ENCODE measurements at places on chromosomes 4 and X.
A peak's percentile ranks its signal among the peaks of the same experiment; 100 is the strongest.

DNA sequence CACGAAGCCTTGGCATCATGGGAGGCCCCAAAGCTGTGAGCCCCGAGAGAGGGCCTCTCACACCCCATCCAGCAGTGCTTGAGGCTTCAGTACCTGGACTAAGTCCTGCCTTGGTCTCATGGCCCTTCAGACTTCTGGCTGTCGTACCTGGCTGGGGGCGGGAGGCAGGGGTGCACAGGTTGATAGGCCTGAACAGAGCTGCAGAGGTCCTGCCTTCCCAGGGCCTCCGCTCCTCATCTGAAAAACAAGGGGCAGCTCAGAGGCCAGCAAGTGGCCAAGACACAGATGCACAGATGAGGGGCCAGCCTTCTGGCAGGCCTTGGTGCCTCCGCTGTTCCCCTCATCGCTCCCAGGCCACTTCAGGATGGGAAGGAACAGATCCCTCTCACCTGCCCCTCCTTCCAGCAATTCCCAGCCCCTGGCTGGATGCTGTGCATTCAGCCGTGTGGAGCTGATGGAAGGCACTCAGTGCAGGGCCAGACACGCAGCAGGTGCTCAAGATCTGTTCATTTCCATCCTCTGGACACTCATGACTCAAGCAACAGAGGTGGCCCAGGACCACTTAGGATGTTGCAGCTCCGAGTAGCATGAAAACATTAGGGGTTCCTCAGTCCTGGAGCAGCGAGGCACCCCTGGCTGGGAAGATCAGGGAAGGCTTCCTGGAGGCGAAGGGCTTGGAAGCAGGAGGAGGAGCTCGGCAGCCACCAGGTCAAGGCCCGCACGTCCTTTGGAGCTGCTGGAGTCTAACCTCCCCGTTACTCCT is 1.4 kb downstream of the ZNF185 start:
- DNase-seq = no peak

DNA sequence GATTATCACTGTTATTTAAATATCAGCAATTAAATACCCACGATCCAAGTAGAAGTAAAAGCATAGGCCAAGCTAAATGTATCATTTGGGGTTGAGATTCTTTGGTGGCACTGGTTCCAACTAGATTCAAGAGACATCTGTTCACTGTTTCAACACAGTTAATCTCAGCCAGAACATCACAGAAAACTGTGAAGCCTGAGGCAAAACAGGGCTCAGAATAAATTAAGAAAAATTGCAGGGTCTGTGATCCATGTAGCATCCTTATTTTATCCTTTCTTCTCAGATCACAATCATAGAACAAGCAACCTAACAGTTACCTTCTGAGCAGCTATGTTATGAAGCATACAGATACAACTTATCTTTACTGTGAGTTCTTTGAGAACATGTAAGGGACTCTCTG is 23.7 kb downstream of the YTHDC1 start:
- no peak for DNase-seq

- no peak for DNase-seq
Observed at GRCh38 chr4:14315129-14315528, 687.2 kb upstream of the CPEB2 start.

- no peak for DNase-seq
Observed at GRCh38 chr4:90118527-90119195, 8.5 kb upstream of the CCSER1 start.

GRCh38 chr4:136183513-136183912 is 1348.8 kb downstream of the PCDH18 start:
- DNase-seq = no peak

DNA sequence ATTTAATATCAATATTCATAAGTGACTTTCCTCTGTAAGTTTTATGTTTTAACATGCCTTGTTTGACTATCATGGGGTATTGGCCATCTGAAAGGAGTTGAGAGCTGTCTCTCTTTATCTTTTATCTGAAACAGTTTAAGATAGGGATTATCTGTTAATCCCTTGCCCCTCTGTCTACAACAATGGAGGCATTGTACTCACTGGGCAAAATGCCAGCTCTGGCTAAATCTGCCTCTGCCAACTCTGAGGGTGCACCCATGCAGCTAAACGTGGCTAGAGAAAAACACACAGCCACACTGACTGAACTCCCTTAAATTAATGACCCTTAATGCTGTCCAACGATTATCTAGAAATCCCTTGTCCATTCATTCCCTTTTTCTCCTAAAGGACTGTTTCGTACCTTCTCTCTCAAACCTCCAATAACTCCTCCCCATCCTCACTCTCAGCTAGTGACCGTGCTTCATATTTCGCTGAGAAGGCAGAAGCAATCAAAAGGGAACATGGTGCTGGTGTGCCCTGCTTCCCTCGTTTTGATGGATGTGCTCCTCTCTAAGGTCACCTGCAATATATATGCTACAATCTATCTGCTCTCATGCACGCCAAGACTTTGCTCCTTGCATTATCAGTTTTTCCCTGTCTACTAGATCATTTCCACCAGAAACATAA is 10.3 kb downstream of the PHKA2 start:
- DNase-seq = peak; percentile 52

GRCh38 chr4:121454251-121454979 is 73.6 kb upstream of the QRFPR start:
- DNase-seq = no peak

DNA sequence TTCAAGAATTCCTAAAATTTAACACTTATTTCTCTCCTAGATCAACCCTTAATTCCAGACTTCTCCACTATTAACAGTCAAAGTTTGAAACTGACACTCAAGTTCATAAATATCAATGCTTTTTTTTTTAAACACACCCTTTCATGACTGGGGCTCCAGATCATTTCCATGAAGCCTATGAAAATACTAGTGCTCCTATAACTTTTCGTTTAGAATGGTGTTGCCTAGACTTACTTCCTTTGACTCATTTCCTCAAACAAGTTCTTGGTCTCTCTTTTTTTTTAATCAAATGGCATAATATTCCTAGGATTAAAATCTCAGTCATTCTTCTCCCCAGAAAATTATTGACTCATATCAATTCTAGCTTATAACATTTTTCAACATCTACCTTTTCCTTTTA is 13.1 kb downstream of the ZMAT1 start:
- no peak for DNase-seq

DNA sequence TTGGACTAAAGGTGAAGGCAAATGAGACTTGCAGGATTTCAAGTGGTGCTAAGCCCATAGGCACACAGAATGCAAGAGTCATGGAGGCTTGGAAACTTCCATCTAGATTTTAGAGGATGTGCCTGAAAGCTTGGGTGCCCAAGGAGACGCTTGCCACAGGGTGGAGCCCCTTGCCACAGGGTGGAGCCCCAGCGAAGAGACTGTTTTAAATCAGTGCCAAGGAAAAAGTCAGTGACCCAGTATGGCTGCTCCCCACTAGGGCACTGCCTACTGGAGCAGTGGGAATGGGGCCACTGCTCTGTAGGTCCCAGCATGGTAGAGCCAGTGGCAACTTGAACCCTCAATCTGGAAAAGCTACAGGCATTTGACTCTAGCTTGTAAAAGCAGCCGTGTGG is 794.2 kb upstream of the LCORL start:
- no peak for DNase-seq

- DNase-seq = no peak
Observed at GRCh38 chr4:154465085-154465484, 26.5 kb downstream of the DCHS2 start.

GRCh38 chr4:42067264-42067663 is 76.9 kb downstream of the SLC30A9 start:
- DNase-seq = no peak

- no peak for DNase-seq
Observed at GRCh38 chrX:133881007-133881406, 104.4 kb downstream of the GPC3 start.

DNA sequence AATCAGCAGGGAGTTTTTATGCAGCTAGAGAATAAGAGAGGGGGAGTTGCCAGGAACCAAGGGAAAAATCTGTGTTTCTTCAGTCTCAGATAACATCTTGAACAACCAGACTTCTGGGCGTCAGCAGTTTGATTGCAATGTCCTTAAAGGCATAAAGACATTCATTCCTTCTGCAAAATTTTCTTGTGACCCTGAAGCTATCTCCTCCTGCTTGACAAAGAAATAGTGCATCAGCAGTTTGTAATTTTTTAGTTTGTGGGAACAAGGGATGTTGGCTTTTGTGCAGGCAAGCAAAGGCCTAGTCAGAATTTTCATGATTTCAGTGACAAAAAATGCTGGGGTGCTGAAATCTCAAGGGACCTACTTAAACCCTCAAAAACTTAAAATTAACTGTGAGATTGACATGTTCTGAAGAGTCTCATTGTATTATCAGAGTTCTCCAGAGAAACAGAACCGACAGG is 125.8 kb upstream of the UNC5C start:
- no peak for DNase-seq

GRCh38 chr4:39384563-39384962 is 18.4 kb upstream of the RFC1 start:
- DNase-seq = no peak

- no peak for DNase-seq
Observed at GRCh38 chrX:149280011-149280410, 225.1 kb downstream of the IDS start.

DNA sequence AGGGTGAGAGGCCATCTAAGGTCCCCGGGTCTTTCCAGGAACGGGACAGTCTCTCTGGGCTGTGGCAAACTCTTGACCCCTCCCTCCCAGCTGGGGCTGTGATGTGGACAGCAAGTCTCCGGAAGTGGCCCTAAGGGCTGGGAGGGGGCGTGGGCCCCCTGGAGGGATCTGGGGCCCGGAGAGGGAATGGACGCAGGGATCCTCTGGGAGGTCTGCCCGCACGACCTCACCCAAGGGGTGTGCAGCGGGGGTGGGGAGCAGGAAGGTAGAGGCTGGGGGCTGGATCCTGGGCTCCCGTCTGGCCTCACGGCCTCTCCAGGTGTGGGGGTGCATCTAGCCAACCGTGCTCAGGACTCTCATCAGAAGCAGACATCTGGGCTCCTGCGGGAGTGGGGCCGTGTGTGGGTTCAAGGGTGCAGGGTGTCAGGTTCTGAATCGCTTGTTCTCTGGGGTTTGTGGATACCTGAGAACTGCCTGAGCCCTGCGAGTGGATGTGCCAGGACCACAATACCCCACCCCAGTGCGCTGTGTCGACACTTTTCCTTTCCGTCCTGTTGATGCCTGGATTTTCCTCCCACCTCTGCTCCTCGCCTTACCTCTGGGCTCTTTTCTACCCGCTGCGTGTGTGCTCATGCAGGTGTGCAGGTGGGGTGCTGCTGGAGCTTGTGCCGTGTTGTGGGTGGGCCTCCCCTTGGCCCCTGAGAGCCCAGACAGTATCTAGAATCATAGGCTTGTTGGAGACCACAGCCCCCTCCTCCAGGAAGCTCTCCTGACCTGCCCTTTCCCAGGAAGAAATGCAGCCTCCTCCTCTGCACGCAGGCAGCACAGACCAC is 915 bp downstream of the CPZ start:
- no peak for DNase-seq

GRCh38 chrX:13112499-13112898 is 68.1 kb upstream of the FAM9C start:
- DNase-seq = no peak

DNA sequence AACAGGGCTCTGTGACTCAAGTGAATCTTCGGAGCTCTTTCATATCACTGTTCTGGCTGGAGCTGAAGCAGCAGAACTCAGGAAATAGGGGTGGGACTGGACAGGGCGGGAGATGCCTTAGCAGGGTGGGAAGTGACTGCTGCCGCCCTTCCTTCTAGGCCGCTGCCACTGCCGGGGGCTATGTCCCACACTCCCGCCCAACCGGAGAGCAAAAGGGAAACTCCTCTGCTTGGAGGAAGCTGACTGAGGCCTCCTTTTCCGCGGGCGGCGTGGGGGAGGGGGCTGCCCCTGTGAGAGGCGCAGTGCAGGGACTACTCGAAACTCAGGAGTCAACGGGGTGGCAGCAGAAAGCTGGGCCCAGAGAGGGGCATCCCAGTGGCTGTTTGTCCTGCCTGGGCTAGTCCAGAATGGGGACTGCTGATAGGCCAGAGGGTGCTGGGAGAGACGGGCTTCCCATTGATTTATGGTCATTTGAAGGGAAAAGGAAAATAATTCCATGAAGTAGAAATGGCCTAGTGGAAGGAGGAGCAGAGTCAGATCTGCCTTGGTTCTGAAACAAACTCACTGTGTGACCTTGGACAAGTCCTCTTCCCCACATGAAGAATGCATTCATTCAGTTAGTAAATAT is 36.9 kb downstream of the STARD8 start:
- DNase-seq = no peak

DNA sequence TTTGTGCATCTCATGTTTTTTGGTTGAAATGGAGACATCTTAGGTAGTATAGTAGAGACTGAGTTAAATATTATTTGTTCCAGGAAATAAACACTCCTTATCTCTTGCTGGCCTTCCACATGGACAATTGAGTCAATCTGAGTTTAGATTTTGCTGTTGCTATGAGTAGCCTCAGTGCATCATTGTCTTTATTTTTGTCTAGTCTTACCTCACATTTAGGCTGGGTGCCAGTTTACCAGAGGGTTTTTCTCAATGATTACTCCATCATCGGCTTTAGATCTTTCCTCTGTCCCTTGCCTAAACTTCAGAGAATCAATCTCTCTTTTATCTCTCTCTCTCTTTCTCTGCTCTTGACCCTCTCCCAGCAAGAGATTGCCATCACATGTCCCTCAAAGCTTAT is 73.6 kb downstream of the GABRB1 start:
- no peak for DNase-seq

GRCh38 chr4:10053635-10054453 is 32.5 kb upstream of the SLC2A9 start:
- DNase-seq = no peak

DNA sequence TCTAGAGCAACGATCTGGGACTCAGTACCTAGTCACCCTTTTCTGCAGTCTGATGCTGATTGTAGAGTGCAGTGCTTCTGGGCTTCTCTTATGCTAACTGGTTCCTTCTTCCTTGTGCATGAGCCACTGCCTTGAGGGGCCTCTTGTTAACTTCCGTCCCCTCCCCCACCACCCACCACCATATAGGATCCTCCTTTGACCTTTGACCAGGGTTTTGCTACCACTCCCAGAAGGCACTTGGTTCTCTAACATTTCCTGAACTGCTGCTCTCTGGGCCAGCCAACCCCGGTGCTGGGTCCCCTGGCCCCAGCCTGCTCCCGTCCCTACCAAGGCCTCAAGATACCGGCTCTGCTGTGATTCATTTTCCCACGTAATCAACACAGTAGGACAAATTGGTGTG is 104.6 kb upstream of the KLF3 start:
- DNase-seq = no peak

GRCh38 chrX:111568354-111568753 is 56.9 kb downstream of the SERTM2 start:
- DNase-seq = no peak

GRCh38 chr4:86957215-86957614 is 22.4 kb downstream of the AFF1 start:
- no peak for DNase-seq

- no peak for DNase-seq
Observed at GRCh38 chrX:151633157-151633556, 62.1 kb upstream of the PRRG3 start.

DNA sequence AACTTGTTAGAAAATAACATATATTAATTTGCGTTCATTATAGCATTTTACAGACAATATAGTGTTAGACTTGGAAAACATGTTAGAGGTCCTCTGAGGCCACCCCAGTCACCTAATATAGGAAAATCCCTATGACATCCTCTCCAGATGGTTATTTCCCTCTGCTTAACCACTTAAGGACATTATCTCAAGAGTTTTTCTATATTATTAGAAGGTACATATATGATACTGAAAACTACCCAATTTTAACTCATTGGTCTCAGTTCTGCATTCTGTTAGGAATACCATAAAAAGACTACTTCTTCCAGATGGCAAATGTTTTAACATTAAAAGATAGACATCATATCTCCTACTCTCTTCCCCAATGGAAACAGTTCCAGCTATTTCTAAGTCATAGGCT is 21.4 kb downstream of the PTPN13 start:
- DNase-seq = no peak

Measured in NCI-H748 treated with DMSO at 0.1 percent for 48 hours (cell line).